ENCODE measurements at places on chromosomes 2 and 18. TPM values are rescaled to one million over a fixed set of nuclear protein-coding genes. Genes with fewer than 3 reads are reported as not detected.

DNA sequence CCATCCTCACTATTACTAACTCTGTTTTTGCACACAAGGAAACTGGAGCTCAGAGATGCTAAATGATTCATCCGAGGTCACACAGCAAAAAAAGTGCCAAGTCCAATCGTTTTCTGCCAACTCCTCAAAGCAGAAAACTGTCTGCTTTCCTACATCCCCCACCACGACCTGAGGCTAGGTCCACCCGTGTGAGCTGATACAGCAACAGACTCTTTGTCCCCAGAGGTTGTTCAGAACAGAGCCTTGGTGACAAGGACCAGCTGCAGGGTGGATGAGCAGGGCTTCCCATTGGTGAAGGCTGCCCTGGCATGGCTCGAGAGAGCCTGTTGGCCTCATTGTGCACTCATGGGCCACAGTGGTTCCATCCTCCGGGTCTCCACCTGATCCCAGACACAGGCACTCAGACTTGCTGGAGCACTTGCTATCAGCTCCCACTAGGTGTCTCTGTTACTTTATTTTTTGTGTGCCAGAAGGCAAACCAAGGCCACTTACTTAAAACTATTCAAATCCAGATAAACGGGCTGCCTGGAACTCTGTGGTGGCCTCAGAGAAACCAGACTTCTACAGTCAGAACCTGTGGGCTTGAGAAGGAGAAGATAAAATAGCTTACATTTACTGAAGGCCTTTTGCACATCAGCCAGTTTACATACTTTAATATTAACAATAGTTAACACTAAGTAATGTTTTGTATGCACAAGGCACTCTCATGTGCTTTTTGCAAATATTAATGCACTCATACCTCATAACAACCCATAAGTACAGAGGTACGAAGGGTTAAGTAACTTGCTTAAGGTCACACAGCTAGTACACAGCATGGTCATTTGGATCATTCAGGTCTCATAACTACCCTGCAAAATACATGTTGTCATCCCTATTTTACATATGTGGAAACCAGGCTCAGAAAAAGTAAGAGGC, 62.9 kb upstream of the CTIF start:
- DNase-seq = peak; percentile 66

DNA sequence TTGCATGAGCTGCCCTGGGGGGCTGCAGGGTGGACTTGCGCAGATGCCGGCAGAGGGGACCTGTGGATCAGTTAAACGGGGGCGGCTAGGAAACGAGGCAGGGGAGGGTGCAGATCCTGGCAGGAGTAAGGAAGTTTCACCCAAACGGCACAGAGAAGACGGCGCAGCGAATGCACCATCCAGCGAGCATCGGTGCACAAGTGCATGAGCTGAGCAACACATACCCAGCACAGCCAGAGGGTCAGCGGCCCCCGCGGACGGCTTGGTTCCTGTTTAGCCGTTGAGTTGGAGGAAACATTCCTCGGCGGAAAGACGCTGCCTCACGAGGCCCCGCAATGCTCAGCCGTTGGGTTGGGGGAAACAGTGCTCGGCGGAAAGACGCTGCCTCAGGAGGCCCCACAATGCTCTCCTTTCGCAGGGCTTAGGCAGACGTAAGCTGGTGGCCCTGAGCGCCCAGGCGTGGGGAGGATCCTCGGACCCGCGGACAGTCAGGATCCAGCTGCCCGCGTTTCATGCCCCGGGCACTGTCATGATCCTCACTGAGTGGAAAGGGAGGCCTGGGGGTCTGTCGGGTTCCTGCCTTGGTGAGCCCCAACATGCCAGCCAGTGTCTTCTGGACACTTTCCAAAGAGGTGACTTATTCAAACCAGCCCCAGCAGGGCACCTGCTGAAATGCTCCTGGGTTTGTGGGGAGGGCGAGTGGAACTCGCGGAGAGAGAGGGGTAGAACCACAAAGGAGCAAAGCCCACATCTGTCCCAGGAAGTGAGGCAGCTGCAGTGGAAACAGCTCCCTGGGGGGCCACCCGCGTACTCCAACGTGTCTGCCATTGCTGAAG, 86.3 kb downstream of the NDUFA10 start:
- no peak for DNase-seq

DNA sequence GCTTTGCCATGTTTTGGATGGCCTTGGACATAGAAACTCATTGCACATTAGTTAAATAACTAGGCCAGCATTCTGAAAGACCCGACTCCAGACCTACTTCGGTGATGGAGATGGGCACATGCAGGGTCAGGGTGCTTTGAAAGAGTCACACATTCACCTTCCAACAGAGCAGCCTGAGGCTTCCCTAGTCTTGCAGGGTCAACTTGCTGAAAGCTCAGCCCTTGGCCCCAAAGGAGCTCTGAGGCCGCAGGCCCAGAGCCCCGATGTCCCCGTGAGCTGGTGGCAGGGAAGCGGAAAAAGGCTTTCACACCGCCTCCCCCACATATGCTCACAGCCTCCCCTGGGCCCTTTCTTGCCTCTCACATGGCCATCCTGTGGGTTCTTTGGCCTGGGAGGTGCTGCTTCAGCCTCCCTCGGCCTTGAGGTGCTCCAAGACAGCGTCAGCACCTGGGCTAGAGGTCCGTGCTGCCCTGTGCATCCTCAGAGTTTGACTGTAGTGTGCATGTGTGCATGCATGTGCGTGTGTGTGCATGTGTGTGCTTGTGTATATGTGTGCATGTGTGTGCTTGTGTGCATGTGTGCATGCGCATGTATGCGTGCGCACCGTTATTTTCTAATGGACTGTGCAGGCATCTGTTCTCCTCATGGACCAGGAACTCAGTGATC, 21.6 kb downstream of the LDLRAD4 start:
- DNase-seq = no peak

- no peak for DNase-seq
These were observed 1579.3 kb downstream of the SUCLG1 start for GRCh38 chr2:82879803-82880202.

DNA sequence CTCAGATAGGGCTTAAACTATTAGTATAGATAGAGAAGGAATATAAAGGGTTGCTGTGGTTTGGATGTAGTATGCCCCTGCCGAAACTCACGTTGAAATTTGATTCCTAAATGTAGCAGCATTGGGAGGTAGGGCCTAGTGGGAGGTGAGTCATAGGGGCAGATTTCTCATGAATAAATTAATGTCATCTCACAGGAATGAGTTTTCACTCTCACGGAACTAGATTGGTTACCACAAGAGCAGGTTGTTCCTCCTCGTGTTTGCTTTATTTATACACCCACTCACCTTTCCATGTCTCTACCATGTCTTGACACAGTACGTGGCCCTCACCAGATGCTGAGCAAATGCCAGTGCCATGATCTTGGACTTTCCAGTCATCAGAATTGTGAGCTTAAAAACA, 218.2 kb downstream of the RBM43 start:
- no peak for DNase-seq

- no peak for DNase-seq
These were observed 11.3 kb upstream of the MLPH start for GRCh38 chr2:237475704-237476141.

GRCh38 chr18:74407888-74408287, 49.2 kb downstream of the DIPK1C start:
- DNase-seq = no peak

DNA sequence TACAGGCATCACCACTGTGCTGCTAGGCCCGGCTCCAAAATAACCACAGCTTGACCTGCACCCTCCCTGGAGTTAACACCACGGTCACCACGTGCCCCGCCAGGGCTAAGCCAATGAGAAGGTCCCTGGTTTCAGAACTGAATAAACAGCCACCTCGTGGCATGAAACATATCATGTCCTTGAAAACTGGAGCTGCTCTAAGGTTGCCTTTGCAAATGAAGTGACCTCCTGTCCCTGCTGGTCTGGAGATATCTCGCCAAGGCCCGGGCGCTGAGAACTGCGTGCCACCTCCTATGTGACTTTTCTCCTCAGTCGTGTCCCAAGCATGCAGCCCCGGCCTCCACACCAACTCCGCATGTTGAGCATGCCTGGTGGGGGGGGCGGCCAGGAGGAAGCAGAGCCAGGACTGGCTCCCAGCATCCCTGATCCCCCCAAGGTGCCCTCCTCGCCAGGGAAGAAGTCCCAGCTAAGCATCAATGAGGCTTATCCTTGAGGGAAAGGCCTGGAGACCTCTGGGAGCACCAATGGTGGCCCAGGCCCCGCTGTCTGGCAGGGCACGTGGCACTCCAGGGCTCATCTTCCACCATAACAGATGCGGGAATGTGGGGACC, 16.3 kb upstream of the KCNG2 start:
- DNase-seq = no peak

GRCh38 chr2:232523682-232524597, 2.0 kb upstream of the CHRND start:
- no peak for DNase-seq

GRCh38 chr2:38473333-38474005, 96.4 kb upstream of the ATL2 start:
- DNase-seq = no peak

DNA sequence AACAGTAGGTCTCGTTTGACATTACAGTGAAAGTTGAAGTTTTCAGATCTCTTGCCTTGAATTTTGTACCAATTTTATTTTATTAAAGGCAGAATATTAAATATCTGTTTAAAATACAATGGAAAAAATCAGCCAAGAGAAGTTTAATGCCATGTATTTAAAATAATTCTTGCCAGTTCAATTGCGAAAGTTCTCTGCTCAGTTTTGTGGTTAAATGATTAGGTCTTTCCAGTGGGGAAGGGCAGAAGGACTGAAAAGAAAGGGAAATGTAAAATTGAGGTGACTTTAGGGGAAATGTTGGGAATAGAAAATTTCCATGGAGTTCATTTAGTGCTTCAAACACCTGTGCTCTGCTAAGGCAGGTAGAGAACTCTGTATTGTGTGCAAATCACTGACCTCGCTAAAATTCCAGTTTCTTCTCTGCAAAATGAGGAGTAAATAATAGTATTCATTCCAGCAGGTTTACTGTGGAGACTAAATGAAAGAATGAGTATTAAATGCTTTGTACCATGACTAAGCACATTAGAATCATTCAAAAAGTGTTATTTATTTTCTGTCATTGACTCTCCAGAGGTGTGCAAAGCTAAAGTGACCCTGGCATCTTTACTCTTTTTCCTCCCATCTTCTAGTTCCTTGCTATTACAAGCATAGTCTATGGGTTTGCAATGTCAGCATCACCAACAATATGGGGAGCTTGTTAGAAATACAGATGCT, 74.4 kb downstream of the KIAA1328 start:
- DNase-seq = no peak

GRCh38 chr2:234673501-234673900, 176.6 kb upstream of the ARL4C start:
- DNase-seq = no peak

GRCh38 chr2:11075221-11075620, 80.0 kb upstream of the SLC66A3 start:
- no peak for DNase-seq

- DNase-seq = no peak
These were observed 105.8 kb downstream of the GALNT14 start for GRCh38 chr2:31032475-31032874.

GRCh38 chr18:45689396-45689795, 34.6 kb upstream of the SLC14A1 start:
- no peak for DNase-seq

GRCh38 chr18:52426041-52426440, 86.0 kb downstream of the DCC start:
- no peak for DNase-seq

GRCh38 chr2:210756855-210757254, 200.5 kb downstream of the CPS1 start:
- no peak for DNase-seq

DNA sequence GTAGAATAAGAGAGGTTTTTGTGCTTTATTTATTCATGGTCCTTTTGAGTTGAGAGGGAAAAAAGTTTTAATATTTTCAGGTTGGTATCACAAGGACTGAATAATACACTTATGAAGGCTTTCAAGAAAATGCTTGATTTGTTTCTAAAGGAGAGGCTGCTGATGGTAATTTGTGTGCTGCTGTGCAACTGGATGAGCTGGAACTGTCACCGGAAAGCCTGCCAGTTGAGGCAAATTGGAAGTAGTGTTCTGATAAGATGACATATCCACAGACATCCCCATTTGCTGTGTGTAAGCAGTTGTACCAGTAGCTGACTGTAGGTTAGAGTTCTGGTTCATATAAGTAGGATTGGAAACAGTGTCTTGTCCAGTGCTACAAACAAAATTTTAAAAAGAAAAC, 21.6 kb upstream of the CACNB4 start:
- no peak for DNase-seq

GRCh38 chr2:60958800-60959199, 58.7 kb upstream of the PEX13 start:
- DNase-seq = no peak

DNA sequence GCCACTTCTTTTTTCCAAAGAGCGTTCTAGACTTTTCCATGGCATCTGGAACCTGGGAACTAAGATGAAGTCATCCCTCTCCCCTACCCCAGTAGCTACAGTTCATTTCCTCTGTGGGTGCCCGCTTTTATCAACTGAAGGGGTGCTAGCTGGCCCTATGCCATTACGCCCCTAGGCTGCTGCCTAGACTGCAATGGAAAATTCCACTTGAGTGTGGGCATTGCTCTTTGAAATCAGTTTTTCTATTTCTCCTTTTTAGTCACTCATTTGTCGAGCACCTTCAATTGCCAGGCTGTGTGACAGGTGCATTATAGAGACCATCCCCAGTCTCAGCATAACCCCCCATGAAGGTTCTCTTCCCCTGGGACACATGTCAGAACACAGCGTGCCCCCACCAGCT, 7.3 kb downstream of the TEX51 start:
- no peak for DNase-seq

- no peak for DNase-seq
These were observed 136.9 kb downstream of the GAREM1 start for GRCh38 chr18:32333781-32334180.

DNA sequence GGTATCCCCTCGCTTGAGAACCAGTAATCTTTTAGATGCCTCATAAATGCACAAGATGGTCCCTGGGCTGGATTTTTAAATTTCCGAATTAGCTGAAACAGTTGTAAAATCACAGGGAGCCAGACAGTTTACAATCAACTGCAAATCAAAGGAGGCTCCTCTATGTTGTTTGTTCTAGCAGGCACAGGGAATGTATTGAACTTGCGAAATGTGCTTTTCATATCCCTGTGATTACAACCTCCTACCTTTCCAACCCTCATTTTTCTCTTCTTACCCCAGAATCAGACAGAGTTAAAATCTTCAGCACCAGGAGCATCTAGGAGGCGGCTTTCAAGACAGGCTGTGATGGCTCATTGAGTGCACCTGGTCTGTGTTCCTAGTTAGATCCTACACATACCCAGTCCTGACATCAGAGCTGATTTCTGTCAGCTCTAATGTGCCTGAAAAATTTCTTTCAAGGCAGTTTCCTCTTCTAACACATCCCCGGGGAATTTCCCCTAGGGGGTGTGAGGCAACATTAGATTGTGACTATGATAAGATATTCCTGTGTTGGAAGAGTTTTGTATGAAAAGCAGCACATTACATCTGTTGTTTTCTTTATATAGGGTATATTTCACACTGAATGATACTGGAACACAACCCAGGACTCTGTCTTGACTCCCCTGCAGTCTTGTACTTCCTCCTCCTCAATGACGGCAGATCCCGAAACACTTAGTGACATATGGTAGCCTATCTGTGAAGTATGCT, 17.9 kb upstream of the CAVIN2 start:
- DNase-seq = no peak

Gene BZW1
- 62.5 TPM for total RNA-seq

Gene XDH
- total RNA-seq = not detected

Gene ALPP
- not detected for total RNA-seq

Gene IL1B
- 1.1 TPM for total RNA-seq

Gene AAK1
- 88.6 TPM for total RNA-seq

Gene CTAGE1
- not detected for total RNA-seq

Gene GPR35
- total RNA-seq = 0.63 TPM

Gene CROCC2
- not detected for total RNA-seq

Gene SLC8A1
- total RNA-seq = 1,497 TPM

Data from heart right ventricle (tissue), 16 donors.